Hematopoietic multipotent progenitor cell (in vitro differentiated cells): ENCODE measurements at places on chromosomes 3 and 15. TPM values are rescaled to one million over a fixed set of nuclear protein-coding genes. Genes with fewer than 3 reads are reported as not detected.

DNA sequence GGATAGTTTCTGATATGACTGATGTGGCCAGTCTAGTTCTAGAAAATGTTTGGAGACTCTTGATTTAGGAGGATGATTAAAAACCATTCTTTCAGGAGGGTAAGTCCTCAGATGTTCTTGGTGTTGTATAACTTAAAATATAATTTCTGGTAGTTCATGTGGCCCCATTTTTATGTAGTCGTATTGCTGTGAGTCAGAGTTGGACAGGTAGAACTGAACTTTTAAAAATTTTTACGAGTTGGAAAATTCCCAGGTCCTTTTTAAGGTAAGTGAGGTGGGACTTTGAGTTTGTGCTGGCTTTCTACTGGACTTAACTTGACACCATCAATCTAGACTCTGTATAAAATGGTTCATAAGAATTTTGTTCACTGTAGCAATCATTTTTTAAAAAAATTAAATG lies 92.3 kb downstream of the TCF12 start:
- no peak for DNase-seq

GRCh38 chr3:106130384-106131198 lies 261.8 kb upstream of the CBLB start:
- no peak for DNase-seq

GRCh38 chr3:59372346-59372745 lies 322.5 kb upstream of the CFAP20DC start:
- DNase-seq = no peak

The LRRC3B gene
- under 0.01 TPM for total RNA-seq

DNA sequence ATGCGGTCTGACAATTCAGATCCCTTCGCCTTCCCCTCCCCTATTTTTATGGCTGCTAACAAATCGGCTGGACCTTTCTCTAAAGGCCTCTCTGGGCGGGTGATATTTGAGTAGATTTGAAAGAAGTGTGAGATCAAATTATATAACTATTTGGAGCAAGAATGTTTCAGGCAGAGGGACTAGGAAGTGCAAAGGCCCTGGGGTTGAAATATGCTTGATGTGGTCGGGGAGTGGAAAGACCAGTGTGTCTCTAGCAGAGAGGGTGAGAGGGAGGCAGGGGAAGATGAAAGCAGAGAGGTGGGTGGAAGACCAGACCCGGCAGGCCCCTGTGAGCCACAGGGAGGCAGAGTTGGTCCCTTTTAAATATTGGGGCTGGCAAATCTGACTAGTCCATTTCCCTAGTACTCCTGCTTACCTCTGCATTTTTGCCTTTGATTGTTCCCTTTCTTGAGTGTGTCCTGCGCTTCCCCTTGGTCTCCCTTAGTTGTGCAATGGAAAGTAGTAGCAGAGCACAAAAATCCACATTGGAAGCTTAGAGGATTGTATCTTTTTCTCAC lies 32.3 kb downstream of the SLCO3A1 start:
- no peak for DNase-seq

DNA sequence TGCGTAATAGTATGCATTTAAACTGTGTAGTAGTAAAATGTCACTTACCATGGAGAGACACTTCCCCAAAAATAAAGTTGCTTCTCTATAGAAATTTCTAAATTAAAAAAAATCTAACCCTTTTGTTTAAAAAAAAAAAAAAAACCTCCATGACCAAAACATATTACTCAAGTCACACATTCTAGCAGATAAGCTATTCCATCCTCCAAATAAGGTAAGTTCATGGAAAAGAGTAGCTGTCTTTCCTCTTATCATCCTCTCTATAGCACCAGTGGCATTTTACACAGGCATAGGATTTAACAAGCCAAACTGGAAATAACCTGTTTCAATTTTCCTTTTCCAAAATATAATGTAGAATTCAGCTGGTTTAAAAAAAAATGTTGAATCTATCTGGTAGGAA lies 57.4 kb downstream of the LRRFIP2 start:
- DNase-seq = no peak

GRCh38 chr15:36432161-36432560 lies 147.3 kb upstream of the CDIN1 start:
- no peak for DNase-seq

The TSEN2 gene
- 17.8 TPM for total RNA-seq

The BRK1 gene
- 76.5 TPM for total RNA-seq

The CYP1A2 gene
- total RNA-seq = not detected

DNA sequence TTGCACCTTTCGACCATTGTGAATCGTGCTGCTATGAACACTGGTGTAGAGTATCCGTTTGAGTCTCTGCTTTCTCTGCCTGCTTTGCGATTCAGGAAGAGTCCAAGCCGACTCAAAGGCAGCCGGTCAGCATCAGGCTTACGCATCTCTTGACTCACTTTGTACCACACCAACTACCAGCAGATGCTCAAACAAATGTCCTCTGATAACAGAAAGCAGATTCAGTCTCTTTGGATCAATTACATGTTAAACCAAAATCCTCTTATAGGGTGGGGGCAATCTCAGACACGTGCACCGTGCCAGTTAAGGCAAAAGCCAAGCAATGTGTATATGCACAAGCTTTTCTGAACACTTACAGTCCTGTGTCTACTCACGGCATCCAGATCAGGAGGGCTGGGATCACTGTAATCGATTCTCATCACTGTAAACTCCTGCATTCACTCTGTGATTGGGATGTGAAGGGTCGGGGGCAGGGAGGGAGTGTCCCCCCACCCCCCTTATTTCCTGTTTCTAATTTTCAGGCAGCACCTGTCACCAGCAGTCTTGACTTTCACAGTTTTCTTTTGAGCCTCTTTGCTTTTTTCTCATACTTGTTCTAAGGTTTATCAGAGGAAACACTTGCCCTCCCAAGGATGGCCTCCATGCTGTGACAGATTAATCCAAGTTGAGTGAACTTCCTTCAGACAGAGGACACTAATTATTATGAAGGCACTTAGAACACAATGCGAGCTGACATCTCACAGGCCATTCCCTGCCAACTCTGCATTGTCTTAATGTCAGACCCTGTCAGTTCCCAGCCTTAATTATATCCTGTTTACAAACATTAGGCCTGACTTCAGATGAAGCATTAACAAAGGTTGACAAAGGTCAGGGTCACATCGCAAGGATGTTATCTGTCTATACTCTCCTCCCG lies 153.5 kb downstream of the MECOM start:
- peak; percentile 37 for DNase-seq

- no peak for DNase-seq
Measured at GRCh38 chr3:180683816-180684215, 4.5 kb upstream of the CCDC39 start.

DNA sequence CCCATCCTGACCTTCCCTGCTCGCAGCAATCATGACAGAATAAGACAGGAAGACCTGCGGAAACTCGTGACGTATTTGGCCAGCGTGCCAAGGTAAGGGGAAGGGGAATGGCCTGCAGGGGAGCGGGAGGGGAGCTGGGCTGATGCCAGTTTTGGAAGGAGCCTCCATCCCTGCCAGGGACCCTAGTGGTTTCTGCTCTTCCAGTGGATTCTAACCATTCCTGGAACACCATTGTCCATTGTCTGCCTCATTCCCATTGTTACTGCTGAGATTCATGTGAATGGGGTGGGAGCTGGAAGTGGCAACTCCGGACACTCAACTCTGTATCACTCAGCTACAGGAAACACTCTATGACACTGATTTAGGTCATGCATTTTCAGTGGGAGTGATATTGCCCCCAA lies 242.9 kb upstream of the ROPN1 start:
- DNase-seq = no peak

The CHRNA3 gene
- total RNA-seq = not detected

The CCR4 gene
- 0.27 TPM for total RNA-seq

The ALDH1A3 gene
- not detected for total RNA-seq

DNA sequence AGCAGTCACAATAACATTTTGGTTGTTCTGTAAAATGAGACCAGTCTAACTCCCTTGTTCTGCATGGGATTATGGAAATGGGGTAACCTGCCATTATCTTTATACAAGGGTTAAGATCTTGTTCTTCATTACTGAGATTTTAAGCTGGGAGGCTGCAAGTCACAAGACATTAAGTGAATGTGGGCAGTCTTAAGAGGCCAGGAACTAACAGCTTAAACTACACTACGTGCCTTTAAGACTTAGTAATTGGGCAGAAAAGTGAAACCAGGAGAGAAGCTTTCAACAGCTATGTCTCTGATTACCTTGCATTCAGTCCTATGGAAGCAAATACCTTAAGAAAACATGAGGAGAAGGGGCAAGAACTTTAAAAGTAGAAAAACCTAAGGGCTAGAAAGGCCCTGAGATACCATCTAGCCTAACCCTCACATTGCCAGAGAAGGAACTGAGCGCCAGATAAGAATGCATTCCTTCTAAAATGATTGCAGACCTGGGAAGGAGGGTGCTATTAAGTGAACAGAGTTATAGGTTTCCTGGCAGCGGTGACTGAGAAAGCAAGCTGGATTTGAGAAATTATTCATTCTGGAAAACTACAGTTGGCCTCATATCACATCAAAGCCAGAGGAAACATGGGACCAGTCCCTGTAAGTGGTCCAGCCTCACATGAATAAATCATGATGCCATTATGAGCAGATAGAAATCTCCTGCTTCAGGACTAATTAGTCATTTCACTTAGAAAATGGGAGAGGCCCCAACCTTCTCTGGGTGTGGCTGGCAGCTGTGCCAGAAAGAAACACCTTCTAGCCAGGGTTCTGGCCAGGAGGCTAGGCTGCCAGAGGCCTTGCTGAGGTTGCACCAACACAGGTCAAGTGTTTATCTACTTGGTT lies 32.9 kb downstream of the DAPK2 start:
- no peak for DNase-seq
